ENCODE measurements at places on chromosomes 12 and 14. TPM values are rescaled to one million over a fixed set of nuclear protein-coding genes. Genes with fewer than 3 reads are reported as not detected.

Gene TBX3
- total RNA-seq = 18.0 TPM

Gene BHLHE41
- 5.8 TPM for total RNA-seq

Gene SRP54
- 44.6 TPM for total RNA-seq

Gene REC8
- total RNA-seq = 17.8 TPM

Gene LRRC10
- total RNA-seq = not detected

Gene TOMM20L
- total RNA-seq = not detected

Gene SPTB
- total RNA-seq = 1.1 TPM

Gene RD3L
- total RNA-seq = not detected

Gene BMAL2
- 5.6 TPM for total RNA-seq

Gene SYNJ2BP
- total RNA-seq = 15.6 TPM

Gene ANO2
- 23.7 TPM for total RNA-seq

Gene RBM19
- 24.3 TPM for total RNA-seq

Gene OTX2
- not detected for total RNA-seq

Gene EXD2
- total RNA-seq = 15.4 TPM

Gene KLRC3
- 1.3 TPM for total RNA-seq

Gene CD4
- 19.7 TPM for total RNA-seq

Gene HCAR3
- total RNA-seq = 23.1 TPM

Gene FGF6
- total RNA-seq = not detected

Gene GUCY2C
- total RNA-seq = not detected

Gene CRIP2
- total RNA-seq = 177 TPM

Gene TCL1B
- total RNA-seq = not detected

Gene KRT6C
- not detected for total RNA-seq

Gene CCER1
- total RNA-seq = not detected

Gene IQSEC3
- total RNA-seq = 1.3 TPM
